ENCODE measurements at places on chromosomes 3 and 15.

DNA sequence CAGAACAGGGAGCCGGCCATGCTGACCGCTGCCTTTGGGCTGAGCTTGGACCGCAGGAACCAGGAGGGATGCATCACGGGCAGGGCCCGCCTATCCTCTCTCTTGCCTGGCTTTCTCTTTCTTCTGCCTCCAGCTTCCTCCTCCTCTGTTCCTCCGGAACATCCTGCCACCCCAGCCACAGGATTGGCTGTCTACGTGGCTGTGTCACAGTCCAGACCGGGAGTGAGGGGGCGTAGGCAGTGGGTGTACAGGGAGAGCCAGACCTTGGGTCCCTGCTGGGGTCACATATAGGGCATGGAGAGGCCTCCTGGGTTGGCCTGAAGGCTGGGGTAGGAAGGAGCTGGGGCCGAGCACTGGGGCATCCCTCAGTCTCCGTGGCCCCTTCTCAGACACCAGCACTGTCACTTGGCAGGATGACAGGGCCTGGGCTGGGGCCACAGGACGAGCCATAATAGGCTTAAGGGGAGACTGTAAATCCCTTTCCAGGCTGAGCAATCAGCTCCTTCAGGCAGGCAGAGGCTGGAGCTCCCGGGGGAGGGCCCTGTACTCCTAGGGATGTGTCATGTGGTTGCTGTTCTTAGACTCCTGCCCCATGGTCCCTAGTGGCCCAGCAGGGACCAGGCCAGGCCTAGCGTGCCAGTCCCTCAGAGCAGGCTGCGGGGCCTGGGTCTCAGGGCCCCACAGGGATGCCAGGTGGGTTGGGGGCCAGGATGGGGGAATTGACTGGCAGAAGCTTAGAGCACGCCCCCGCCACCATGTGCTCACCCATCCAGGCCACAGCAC is 25.4 kb downstream of the LINGO1 start:
- no peak for DNase-seq

DNA sequence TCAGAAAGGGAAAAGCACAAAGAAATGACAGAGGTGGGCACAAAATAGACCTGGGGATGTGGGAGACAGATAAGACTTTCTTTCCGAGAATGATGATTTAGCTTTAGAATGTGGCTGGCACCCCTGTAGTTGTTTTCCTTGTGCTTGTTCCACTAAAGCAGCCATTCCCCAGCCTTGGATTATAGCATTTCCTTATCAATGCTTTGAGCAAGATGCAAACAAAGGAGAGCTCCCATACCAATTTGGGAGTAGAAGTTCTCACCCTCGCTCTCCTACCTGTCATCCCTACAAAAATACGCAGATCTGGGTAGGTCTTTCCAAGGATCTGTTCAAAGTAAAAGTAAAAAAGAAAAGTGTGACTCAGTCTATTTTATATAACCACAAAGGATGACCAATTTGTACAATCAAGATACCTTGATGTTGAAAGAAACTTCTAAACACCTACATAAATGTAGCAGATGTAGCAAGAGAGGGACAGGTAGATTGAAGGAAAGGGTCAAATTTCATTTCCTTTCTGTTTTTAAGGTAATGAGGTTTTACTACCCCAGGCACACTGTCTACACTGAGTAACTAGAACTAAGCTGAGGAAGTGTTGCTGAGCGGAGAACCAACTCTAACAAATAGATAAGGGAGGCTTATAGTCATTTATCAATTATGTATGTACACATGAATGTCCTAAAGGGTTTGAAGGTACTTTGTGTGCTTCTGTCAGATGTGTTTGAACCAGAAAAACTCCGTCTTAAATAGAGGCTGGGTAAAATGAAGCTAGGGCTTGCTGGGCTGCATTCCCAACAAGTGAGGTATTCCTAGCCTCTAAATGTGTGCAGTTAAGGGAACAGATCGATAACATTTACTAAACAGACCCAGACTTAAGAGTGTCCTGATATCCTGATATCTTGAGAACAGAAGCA is 91.1 kb upstream of the LRRN1 start:
- no peak for DNase-seq

- no peak for DNase-seq
These were observed 61.7 kb upstream of the AKAP13 start for GRCh38 chr15:85318732-85319076.

DNA sequence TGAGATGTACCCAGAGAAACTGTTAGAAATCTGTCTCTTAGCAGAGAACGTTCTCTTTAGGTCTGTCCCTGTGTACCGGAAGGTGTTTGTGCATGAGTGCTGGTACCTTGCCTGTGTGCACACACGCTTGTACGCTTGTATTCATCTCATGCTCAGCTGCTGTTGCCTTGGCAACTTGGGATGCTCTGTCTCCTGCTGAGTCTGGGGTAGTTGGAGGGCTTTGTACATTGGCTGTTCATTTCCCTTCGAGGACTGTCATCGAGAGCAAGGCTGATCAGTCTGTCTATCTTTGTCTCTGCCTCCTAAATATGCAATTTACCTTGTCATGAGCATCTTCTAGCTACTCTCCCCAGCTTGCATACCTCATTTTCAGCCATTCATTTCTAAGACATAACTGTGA is 147.2 kb downstream of the SLCO3A1 start:
- DNase-seq, result no peak

DNA sequence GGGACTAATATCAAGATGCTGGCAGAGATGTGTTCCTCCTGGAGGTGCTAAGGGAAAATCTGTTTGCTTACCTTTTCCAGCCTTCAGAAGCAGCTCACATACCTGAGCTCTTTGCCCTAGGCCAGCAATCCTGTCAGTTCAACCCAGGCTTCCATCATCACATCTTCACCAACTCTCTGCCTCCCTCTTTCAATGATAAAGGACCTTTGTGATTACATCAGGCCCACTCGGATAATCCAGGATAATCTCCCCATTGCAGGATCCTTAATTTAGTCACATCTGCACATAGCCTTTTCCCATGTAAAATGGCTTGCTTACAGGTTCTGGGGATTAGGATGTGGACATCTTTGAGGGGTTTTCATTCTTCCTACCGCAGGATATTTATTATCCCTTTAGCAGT is 58.3 kb downstream of the NSUN3 start:
- DNase-seq, result no peak

DNA sequence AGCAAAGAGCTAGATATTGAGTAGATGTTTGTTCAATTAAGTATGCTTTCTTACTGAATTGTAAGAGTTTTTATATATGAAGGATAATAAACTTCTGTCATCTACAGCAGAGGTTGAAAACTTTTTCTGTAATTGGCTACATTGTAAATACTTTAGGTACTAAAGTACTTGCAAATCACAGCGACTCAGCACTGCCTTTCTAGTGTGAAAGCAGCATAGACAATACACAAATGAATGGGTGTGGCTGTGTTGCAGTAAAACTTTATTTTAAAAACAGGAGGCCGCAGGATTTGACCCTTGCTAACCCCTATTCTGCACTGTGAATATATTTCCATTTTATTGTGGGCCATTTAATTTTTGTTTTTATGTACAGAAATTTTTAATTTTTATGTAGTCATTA is 104.3 kb upstream of the TMC3 start:
- DNase-seq, result no peak

GRCh38 chr3:151155409-151156128 is 47.4 kb downstream of the GPR171 start:
- no peak for DNase-seq

DNA sequence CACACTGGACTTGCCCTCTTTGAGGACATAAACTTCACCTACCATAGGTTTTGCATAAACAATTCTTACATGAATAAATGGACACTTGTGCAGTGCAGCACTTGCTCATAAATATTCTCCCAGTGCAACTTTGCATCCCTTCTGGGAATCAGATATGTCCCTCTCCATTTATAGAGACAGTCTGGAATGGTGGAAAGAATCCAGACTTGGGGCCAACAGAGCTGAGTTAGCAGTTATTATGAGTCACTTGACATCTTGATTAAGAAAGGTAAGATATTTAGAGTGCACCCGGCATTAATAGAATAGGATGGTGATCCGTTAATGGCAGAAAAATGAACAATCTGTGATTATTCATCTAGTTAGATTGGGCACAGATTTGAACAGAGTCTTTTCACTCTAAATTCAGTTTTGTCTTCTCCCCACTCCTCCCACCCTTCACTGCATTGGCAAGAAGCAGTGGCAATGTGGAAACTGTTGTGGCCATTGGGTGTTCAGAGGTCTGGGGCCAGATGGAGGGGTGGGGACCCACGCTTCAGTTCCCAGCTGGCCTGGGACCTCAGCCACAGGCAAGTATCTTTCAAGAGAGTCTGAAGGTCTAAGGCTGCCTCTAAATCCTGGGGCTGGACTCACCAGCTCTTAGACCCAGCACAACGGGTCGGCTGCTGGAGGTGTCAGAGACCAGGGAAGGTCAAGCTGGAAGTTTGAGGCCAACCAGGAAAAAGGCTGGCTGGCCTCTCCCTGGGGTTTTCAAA is 58.9 kb upstream of the KY start:
- DNase-seq, result peak; percentile 7
